ENCODE measurements at places on chromosomes 12 and 14. TPM values are rescaled to one million over a fixed set of nuclear protein-coding genes. Genes with fewer than 3 reads are reported as not detected.

The PRH2 gene
- not detected for total RNA-seq

The TIGAR gene
- total RNA-seq = 8.3 TPM

The PLEKHH1 gene
- total RNA-seq = 3.4 TPM

The GPD1 gene
- 763 TPM for total RNA-seq

The PRB2 gene
- total RNA-seq = not detected

The P2RX7 gene
- not detected for total RNA-seq

The TAS2R42 gene
- not detected for total RNA-seq

The TEX22 gene
- not detected for total RNA-seq

The ASIC1 gene
- not detected for total RNA-seq

The CCDC38 gene
- total RNA-seq = not detected

The HHIPL1 gene
- 0.82 TPM for total RNA-seq

The TROAP gene
- total RNA-seq = not detected

The MOAP1 gene
- 31.1 TPM for total RNA-seq

The JPH4 gene
- total RNA-seq = 0.09 TPM

The KRT6B gene
- total RNA-seq = not detected

The TAS2R31 gene
- 3.5 TPM for total RNA-seq

The SLCO1B1 gene
- 0.47 TPM for total RNA-seq

The CYP27B1 gene
- not detected for total RNA-seq

The TMTC1 gene
- total RNA-seq = 42.0 TPM

The SLC38A4 gene
- total RNA-seq = 14.7 TPM

The ZC2HC1C gene
- 13.1 TPM for total RNA-seq

The ENDOU gene
- not detected for total RNA-seq

The POTEM gene
- not detected for total RNA-seq

The PPP1R36 gene
- total RNA-seq = not detected

The CISTR gene
- total RNA-seq = not detected

The LMNTD1 gene
- total RNA-seq = not detected

The IPO4 gene
- 35.7 TPM for total RNA-seq

The FAM90A1 gene
- total RNA-seq = not detected

The TMEM119 gene
- total RNA-seq = not detected

The SYT10 gene
- not detected for total RNA-seq

The CAND1 gene
- total RNA-seq = 13.0 TPM

The RFX4 gene
- not detected for total RNA-seq

The ACRBP gene
- total RNA-seq = 0.65 TPM

The MYF6 gene
- total RNA-seq = 335 TPM

The FGD4 gene
- total RNA-seq = 18.8 TPM

The ANKRD33 gene
- total RNA-seq = not detected

The EIF2B1 gene
- 105 TPM for total RNA-seq

The TSPAN19 gene
- total RNA-seq = not detected

The TCL1B gene
- total RNA-seq = not detected

The MGST1 gene
- 29.5 TPM for total RNA-seq

The SERPINA9 gene
- total RNA-seq = not detected

The EPYC gene
- total RNA-seq = not detected

The OAS3 gene
- total RNA-seq = 3.7 TPM

The CBLN3 gene
- 0.24 TPM for total RNA-seq

The GLI1 gene
- total RNA-seq = not detected

The RDH12 gene
- total RNA-seq = not detected

The RHOJ gene
- 3.4 TPM for total RNA-seq

The RTL1 gene
- not detected for total RNA-seq

The GARIN6 gene
- total RNA-seq = not detected

The ANAPC7 gene
- total RNA-seq = 27.5 TPM

The OR4Q3 gene
- not detected for total RNA-seq

The CD69 gene
- total RNA-seq = 0.41 TPM

The NR4A1 gene
- 248 TPM for total RNA-seq

The ZNF140 gene
- 11.5 TPM for total RNA-seq

The BICDL1 gene
- not detected for total RNA-seq

The E2F7 gene
- not detected for total RNA-seq

The CPNE6 gene
- total RNA-seq = not detected

The GALC gene
- total RNA-seq = 23.2 TPM
